ENCODE measurements at places on chromosomes 6 and 20.

DNA sequence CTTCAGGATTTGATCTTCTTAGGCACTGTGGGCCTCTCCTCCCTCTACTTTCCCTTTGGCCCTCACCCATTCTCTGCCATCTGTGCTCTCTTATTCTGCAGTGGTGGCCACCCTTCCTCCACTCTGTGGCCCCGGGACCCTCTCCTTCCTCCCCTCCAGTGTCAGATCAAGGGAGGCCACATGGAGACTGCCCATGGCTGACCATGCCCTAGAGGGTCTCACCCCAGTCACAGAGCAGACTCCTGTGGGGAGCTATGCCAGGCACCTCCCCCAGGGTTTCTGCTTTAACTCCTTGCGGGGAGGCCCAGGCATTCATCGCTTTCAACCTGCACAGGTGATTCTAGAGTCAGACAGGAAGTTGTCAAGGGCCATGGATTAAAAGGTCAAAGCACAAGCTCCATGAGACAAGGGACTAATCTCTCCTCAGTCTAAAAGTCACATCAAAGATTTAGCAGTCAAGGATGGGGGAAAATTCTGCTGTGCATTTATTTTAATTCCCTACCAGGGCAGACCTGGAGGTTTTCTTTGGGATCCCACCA is 15.7 kb upstream of the CST3 start:
- DNase-seq = no peak

DNA sequence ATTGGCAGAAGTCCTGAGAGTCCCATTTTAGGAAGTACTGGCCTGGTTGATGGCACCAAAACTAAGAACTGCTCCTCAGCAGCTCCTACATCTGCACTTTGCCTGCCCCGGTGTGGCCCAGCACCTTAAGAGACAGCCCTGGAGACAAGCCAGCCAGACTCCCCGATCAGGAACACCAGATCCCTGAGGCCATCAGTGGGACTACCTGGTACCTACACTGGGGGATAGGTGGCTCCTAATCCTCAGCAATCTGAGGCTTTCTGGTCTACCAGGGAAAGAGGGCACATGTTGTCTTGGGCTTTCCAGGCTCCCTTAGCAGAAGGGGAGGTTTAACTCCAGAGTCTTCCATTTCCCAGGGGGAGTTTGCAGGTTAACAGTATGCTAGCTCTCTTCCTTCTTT is at the start of gene WFDC6:
Gene WFDC6, minus strand, starts transcription at position 101 of the 400 bp plus-strand sequence. Its CDS starts 75 bp downstream, at position 26.
- no peak for DNase-seq

DNA sequence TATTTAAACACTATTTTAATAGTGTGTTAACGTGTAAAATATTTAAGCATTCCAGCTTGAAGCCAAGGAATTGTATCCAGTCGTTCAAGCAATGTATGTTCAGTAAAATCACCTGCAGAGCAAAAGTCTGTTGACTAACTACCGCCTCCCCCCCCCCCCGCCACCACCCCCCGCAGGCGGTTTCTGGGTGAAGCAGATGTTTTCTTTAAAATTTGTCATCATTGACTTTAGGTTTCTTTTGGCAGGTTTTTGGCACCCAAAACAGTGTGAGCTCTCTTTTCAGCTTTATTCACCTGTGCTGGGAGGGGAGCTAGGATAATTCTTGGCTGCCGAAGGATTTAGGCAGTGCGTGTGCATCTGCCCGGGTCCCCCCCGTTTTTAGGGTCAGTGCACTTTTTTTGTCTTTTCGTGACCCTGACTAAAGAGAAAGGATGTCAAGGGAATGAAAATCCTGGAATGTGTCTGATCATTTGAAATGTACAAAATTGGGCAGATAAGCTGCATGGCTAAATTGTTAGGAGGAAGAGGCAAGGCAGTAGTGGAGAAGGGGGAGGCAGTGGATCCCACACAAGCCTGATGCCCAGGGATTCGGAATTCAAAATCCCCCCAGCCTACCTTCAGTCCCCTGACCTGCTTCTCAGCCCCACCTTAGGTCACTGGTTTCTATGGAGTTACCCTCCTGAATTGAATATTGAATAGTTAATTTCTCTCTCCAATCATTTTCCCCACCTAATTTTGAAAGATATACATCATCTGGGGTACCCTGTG is 1.1 kb downstream of the EDN1 start:
- no peak for DNase-seq

DNA sequence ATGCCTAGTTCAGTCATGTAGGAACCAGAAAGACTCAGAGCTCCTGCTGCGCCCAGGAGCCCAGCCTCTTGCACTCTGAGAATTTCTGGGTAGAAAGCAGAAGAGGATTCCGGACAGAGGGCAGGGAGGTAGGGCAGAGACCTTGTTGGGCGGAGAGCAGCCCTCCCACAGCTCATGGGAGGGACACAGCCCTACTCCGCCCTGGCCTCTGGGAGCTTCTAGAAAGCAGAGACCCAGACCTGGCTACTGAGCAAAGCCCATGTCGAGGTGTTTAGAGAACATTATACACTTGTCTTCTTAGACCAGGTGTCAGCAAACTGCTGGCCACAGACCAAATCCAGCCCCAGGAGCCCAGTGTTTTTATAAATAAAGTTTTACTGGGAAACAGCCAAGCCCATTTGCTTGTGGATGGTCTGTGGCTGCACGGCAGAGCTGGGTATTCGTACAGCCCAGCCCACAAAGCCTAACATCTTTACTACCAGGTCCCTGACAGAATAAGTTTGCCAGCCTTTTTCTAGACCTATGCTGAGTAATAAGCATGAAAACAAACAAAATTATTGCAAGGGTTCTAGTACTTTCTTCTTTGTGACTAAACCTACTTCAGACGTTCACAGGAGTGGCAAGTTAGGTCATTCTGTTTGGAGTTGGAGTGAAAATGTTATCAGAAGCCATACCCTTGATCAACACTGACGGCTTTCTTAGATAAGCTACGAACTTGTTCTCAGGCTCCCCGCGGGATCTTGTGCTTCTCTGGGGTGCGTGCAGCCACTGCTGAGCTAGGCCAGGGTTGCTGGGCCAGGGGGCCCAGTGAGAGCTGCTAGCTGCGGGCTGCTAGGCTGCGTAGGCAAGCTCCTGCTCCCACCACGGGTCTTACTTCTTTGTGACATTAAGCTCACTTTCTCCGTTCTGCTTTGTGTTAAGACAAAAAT is 235.1 kb upstream of the FOXQ1 start:
- no peak for DNase-seq

DNA sequence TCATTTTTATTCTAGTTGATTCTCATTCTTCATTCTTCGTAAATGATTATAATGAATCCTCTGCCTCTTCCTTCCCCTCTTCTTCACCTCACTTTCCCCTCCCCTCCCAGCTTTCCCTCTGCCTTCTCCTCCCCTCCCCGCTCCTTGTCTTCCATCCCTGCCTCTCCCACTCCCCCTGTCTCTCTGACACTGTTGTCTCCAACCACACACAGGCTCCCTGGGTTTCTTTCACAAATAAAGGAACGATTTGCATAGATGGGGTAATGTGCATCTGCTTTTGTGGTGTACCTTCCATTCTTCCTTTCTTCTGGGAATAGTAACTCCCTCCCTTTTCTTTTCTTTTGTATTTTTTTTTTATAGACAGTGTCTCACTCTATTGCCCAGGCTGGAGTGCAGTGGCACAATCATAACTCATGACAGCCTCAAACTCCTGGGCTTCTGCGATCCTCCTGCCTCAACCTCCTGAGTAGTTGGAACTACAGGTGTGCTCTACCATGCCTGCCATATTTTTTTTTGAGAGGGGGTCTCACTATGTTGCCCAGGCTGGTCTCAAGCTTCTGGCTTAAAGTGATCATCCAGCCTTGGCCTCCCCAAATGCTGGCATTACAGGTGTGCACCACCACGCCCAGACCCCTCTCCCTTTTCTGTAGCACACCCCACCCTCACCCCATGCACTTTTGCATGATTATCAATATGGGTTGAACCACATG is 318.6 kb downstream of the PRKN start:
- no peak for DNase-seq

- peak; percentile 70 for DNase-seq
Observed at GRCh38 chr20:35303735-35304491, 11.7 kb upstream of the FAM83C start.

DNA sequence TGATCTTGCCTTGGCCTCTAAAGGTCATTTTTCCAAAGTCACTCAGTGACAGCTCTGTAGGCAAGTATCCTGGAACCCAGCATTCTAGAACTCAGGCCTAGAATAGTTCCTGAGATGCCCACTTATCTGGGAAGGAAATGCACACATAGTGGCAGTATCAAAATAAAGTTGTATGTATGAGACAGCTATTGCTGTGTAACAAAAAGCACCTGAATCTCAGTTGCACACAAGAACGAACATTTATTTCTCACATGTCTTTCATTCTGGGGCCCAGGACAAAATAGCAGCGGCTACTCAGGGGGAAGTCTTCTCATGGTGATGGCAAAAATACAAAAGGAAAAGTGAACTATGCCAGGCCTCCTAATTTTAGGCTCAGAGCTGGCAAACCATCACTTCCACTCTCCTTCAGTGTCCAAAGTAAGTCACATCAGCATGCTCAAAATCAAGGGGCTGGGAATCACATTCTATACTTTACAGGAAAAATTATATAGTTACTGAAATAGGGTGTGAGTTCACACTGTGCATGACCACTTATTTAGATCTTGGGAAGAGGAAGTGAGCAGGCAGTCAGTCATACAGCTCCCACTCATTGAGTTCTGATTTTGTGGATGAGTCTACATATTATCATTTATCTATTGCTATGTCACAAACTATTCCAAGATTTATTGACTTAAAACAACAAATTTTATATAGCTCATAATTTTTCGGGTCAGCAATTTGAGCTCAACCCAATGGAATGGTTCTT is 133.7 kb upstream of the RIN2 start:
- no peak for DNase-seq

DNA sequence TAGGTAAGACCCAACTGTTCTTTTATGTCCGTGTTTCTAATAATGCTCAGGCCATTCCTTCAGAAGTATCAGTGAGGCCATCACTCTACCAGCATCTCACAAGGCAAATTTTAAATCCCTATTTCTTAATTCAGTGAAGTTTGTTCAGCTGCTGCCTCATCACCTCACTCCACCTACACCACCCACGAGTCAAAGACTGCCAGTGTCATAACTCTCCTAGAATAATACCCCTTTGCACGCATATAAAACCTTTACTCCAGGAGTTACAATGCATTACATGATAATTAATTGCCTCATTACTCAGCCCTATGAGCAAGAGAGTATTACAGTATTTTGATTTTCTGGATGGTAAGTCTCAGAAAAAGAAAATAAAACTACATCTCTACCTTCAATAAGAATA is 793.6 kb downstream of the TFAP2A start:
- DNase-seq = no peak

DNA sequence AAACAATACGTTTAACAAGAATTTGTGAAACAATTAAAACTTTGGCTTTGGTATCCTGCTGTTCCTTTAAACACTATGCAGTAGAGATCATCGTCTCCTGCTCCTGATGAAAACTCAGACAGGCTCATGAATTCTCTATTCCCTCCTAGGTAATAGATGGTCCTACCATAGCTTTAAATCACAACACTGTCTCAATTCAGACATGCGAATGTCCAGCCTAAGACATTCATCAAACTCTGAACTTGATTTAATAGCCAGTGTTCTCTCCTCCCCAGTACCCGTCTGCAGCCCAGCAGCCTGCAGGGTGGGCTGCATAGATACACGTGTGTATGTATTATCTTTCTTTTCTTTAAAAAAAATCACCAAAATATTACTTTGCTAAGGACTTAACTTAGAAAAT is 232.8 kb downstream of the TTLL2 start:
- DNase-seq = no peak

DNA sequence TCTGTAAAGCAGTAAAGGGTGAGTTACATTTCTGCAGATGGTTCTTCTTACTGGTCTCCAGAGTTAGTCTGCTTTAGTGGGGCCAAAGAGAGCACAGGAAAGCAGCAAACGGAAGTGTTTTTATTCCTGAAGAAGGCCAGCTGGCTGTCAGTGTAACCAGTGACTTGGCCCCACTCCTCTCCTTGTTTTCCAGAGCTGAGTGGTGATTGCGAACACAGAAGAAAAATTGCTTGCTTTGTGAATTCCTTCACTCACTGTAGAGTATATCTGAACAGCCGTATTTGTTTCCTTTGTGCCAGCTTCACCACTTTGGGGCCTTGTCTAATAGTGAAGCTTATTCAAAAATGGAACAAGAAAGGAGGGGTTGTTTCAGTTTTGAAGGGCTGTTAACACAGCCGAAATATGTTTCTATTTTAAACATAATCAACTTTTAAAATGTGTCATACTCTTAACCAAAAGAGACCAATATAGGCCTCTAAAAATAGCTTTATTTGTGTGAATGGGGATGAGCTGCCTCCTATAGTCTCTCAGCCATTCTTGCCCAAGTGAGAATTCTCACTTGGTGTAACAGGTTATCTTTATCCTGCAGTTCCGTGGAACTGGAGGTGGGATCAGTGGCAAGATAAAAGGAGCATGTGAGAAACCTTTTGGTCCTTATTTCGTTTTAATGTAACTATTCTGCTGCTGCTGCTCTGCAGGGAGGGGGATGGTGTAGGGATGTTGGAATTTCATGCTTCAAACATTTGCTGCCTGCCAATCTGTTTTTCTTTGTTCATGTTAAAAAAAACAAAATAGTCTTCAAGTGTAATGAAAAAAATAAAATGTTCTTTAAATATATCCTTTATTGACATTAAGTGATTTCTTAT is 37.8 kb downstream of the ZC2HC1B start:
- no peak for DNase-seq

DNA sequence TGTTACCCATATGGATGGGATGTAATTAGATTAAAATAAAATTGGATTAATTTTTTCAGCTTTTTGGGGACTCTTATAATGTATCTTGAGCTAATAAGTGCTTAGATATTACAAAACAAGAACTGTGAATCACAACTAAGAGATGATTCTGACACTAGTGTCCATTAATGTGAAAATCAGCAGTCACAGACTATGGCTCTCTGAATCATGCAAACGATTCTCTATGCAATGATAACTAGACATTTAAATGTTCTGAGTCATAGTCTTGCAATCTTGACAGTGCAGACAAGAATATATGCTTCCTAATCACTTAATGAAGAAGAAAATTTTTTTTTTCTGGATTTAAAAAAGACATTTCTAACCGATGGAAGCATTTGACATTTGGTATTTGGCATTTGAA is 82.2 kb upstream of the OPRM1 start:
- DNase-seq = no peak

DNA sequence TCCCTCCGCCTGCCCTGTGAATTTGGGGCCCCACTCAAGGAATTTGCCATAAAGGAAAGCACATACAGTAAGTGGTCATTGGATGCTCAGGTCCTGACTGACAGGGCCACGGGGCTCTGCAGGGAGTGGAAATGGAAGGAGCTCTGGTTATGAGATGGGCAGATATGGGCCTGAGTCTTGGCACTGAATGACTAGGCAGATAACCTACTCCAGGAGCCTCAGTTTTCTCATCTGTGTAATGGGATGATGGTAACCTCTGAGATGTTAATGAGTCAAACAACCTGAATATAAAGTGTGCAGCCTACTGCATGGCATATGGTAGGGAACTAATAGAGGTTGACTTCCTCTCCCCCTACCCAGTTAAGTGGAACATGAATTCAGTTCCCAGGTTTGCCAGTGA is 56.4 kb upstream of the NAA20 start:
- DNase-seq = no peak
